ENCODE measurements at places on chromosomes 7 and 10.

GRCh38 chr7:152185558-152185957 lies 160.1 kb downstream of the GALNT11 start:
- DNase-seq, result no peak

DNA sequence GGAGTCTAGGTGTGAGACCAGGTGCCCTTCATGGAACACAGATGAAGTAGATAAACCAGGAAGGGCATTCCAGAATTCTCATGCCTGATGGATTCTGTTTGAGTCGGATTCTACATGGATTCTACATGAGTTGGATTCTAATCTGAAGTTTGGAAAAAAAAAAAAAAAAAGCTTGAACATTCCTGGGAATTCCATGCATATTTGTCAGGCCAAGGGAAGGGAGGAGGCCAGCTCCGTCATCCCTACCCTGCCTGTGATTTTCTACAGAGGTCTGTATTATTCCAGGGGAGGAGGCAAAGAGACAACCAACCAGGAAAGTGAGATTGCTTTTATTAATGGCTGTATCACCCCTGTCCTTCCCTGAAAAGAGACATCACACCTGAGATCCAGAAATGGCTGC lies 27.8 kb upstream of the EBLN1 start:
- DNase-seq, result no peak

DNA sequence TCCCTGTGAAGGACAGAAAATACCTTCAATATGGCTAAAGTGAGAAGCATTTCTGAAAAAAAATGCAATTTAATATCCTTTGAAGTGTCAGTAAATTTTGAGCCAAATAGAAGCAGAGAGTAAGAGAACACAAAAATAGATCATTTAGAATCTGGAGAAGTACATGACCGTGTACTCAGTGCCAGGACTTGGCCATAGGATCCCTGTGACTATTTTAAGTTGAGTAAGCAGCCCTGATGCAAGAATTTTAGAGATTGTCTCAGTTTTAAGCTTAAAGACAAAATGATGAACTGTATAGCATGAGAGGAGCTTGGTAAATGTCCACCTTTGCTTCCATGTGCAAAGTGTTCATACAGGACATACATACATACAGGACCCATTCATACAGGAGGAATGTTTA lies 2.5 kb downstream of the PTER start:
- no peak for DNase-seq

- no peak for DNase-seq
Observed at GRCh38 chr10:62805231-62806099, 945 bp downstream of the ADO start.

- DNase-seq, result no peak
Observed at GRCh38 chr10:44920252-44920651, 9.1 kb downstream of the TMEM72 start.

GRCh38 chr10:132992433-132993215 lies 50.3 kb upstream of the CFAP46 start:
- DNase-seq, result no peak

DNA sequence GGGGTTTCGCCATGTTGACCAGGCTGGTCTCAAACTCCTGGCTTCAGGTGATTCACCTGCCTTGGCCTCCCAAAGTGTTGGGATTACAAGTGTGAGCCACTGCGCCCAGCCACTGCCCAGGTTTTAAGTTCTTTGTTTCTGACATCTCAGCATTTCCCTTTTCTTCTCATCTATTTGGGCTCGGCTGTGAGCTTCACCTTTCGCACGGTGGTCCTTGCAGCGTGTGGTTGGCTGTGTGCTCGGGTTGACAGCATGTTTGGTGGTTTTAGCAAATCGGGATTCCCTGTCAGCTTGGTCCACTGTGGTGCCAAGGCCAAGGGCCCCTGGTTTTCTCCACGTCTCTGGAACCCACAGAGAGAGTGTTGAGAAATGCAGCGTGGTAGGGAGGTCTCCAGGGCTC lies 138.8 kb downstream of the DNAJB6 start:
- DNase-seq, result no peak

- DNase-seq, result no peak
Observed at GRCh38 chr7:830069-830468, 2.2 kb upstream of the SUN1 start.

- peak; percentile 46 for DNase-seq
Observed at GRCh38 chr7:8115547-8116402, 146.2 kb downstream of the ICA1 start.

- DNase-seq, result no peak
Observed at GRCh38 chr7:72058579-72058978, 353.6 kb downstream of the CALN1 start.

DNA sequence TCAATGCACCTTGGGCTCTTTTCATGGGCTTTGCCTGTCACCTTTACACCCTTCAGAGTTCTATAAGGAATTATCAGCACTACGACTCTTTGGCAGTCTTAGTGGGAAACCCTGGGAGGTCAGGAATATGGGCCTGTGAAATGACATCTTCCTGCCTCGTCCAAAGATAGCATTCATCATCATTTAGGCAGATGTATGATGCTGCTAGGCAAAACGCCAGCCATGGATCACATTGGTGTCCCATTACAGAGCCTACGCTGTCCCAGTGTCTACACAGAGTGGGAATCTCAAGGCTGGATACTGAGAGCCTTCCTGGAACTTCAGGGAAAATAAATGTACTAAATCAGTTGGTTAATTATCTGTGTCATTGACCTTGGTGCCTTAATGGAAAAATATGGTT lies 259.4 kb upstream of the CELF2 start:
- no peak for DNase-seq

DNA sequence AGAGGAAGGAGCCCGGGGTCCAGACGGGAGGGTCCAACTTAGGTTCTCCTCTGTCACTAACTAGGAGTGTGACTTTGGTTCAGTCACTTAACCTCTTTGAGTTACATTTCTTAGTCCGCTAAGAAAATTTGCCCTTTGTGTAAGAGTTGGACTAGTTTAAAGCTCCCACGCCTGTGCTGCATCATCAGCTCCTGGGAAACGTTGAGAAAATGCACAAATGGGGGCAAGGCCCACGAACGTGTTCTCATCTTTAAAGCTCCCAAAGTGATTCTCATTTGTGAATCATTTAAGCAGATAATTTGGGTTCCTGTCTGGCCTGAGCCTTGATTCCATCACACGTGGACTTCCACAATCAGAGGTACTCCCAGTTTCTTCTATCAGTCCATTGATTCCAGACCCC lies 6.3 kb downstream of the ZNF467 start:
- no peak for DNase-seq

All from memory B cell (primary cell).